ENCODE measurements at places on chromosomes 12 and 14.
A peak's percentile ranks its signal among the peaks of the same experiment; 100 is the strongest.

GRCh38 chr12:96514328-96514727, 25.0 kb downstream of the CFAP54 start:
- no peak for DNase-seq

GRCh38 chr12:66941150-66941549, 262.3 kb upstream of the GRIP1 start:
- DNase-seq = no peak

GRCh38 chr14:65661865-65662264, 249.3 kb downstream of the FUT8 start:
- DNase-seq = no peak

DNA sequence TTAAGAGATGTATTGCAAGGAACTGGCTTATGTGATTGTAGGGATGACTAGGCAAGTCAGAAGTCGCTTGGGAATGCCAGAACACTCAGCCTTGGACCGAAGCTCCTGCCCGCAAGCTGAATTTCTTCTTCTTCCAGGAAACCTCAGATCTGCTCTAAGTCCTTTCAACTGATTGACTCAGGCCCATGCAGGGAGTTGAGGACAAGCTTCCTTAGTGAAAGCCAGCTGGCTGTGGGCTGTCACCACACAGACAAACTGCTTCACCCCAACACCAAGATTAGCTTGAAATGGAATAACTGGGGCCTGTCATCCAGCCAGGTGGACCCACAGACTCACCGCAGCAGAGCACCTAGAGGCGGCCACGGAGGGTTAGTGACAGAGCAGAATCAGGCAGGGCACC, 24.7 kb downstream of the BDKRB2 start:
- no peak for DNase-seq

DNA sequence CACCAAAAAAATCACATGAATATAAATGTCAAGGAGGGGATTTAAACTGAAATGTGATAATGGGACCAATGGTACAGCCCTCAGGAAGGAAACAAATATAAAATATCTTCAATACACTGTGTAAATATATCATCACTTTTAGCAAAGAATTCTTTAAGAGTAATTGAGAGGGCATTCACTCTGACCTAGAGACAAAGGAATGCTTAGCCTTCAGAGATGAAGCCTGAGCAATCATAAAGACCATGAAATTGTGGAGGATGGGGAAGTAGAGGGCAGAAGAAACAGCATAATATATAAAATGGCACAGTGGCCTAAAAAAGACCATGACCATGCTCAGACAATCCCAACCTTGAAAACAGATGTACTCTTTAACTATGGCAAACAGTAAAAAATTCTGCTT, 20.4 kb downstream of the YAF2 start:
- no peak for DNase-seq

- no peak for DNase-seq
These were observed 612 bp upstream of the ZDHHC22 start for GRCh38 chr14:77142005-77142800.

DNA sequence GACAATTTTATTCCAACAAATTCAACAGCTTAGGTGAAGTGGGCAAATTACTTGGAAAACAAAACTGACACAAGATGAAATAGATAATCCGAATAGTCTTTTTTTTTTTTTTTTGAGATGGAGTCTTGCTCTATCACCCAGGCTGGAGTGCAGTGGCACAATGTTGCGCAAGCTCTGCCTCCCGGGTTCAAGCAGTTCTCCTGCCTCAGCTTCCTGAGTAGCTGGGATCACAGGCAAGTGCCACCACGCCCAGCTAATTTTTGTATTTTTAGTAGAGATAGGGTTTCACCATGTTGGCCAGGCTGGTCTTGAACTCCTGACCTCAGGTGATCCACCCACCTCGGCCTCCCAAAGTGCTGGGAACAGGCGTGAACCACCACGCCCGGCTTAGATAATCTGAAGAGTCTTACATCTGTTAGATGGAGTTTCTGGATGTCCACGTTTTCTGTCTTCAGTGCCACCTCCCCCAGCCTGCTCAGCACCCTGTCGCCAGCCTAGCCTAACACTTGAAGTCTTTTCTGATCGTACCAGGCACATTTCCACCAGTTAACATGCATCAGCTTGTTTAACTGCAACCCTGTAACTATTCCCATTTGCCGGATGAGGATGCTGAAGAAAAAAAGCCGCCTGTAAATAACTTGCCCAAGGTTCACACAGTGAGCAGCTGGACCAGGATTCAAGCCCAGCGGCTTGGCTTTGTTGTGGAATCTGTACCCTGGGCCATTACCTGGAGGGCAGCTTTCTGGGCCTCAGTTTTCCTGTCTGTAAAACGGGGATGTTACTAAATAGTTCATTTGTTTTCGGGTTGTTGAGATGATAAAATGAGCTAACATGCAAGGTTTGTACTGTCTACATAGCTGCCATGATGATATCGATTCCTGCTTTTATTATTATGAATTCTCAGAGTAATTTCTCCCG, 26.4 kb downstream of the FBRSL1 start:
- no peak for DNase-seq

- no peak for DNase-seq
These were observed 48.2 kb upstream of the FRMD6 start for GRCh38 chr14:51603495-51603894.

- no peak for DNase-seq
These were observed 101.8 kb downstream of the PHETA1 start for GRCh38 chr12:111267144-111267543.

- DNase-seq = no peak
These were observed 49.2 kb upstream of the PTHLH start for GRCh38 chr12:28021704-28022103.

DNA sequence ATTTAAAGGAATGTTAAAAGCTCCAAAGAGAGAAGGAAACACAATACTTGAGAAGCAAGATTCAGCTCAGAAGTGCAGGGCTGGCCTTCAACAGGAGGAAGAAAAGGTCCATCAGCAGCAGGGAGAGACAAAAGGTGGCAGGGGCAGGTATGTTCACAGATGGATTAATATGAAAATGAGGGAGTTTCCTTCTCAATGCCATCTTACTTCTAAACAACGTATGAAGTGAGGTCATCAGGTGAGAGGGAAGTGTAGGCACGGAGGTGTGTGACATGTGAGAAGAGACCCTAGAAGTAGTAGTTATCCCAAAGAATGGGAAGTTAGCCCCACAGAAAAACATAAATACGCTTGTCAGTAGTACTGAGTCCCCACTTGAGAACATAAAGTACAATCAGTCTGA, 122.5 kb downstream of the CCER1 start:
- DNase-seq = no peak

DNA sequence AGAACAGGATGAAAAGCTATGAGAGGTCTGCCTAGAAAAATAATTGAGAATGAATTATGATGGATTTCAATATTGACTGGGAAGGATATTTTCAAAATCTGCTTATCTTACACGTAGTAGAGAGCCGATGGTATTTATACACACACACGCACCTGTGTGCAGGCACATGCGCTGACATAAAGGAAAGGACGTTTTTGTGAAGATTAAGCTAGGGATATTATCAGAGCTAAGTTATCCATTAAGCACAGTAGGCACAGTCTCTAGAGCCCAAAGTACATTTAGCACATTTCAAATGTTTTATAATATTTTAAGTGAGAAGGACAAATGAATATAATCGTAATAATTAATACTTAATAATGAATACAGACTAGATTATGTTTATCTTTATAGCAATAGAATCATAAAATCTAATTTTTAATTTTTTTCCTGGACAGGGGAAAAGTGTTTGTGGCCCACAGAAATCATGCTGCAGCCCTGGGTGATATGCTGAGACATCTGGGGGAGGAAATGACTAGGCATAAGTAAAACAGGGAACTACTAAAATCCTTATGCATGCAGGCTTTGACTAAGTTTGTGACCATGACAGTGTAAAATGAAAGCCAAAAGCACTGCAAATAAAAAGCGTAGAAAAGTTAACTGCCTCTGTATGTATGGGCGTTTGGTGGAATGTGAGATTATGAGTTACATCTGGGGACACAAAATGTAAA, 146.1 kb downstream of the KITLG start:
- peak; percentile 22 for DNase-seq

- DNase-seq = no peak
These were observed 206.8 kb downstream of the NUAK1 start for GRCh38 chr12:105931762-105932570.

GRCh38 chr12:100445081-100445481, 28.6 kb upstream of the NR1H4 start:
- no peak for DNase-seq

- no peak for DNase-seq
These were observed 19.8 kb upstream of the SCARB1 start for GRCh38 chr12:124883263-124884130.

- DNase-seq = no peak
These were observed 1.5 kb upstream of the MSRB3 start for GRCh38 chr12:65276916-65277530.

- no peak for DNase-seq
These were observed 145.8 kb downstream of the TSPAN9 start for GRCh38 chr12:3222979-3223378.

- DNase-seq = peak; percentile 31
These were observed 3.8 kb upstream of the NUMB start for GRCh38 chr14:73462048-73462715.

- no peak for DNase-seq
These were observed 57.6 kb downstream of the PEBP1 start for GRCh38 chr12:118193477-118193876.

DNA sequence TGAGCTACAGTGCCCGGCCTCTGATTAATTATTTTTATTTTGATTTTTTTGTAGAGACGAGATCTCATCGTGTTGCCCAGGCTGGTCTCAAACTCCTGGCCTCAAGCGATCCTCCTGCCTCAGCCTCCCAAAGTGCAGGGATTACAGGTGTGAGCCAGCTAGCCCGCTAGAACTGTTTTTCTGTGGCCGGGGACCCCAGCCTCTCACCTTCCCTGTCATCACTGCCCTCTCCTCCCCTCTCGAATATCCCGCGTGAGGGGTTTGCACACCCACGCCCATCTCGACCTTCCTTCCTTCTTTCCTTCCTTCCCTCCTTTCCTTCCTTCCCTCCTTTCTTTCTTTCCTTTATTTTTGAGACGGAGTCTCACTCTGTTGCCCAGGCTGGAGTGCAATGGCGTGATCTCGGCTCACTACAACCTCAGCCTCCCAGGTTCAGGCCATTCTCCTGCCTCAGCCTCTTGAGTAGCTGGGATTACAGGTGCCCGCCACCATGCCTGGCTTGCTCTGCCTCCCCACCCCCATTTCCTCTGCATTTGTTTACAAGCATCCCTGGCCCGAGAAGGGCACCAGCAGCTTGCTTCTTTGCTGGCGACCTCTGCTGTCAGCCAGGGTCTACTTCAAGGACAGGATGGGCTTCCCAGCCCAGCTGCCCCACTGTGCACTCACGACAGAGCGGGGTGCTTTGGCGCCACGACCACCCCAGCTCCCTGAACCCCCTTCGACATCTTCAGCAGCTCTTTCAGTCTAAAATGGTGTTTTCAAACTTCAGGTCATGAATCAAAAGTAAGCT, 4.3 kb upstream of the TRAF3 start:
- no peak for DNase-seq

DNA sequence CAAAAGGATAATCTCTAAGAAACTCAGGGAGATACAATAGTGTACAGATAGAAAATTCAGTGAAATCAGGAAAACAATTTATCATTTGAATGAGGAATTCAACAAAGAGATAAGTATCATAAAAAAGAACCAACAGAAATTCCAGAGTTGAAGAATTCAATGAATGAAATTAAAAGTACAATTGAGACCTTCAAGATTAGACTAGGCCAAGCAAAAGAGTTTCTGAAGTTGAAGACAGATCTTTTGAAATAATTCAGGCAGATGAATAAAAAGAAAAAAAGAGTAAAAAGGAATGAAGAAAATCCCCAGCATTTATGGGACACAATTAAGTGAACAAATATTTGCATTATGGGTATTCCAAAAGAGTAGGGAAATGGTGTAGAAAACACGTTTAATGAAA, 412.6 kb downstream of the TMEM121 start:
- DNase-seq = no peak

DNA sequence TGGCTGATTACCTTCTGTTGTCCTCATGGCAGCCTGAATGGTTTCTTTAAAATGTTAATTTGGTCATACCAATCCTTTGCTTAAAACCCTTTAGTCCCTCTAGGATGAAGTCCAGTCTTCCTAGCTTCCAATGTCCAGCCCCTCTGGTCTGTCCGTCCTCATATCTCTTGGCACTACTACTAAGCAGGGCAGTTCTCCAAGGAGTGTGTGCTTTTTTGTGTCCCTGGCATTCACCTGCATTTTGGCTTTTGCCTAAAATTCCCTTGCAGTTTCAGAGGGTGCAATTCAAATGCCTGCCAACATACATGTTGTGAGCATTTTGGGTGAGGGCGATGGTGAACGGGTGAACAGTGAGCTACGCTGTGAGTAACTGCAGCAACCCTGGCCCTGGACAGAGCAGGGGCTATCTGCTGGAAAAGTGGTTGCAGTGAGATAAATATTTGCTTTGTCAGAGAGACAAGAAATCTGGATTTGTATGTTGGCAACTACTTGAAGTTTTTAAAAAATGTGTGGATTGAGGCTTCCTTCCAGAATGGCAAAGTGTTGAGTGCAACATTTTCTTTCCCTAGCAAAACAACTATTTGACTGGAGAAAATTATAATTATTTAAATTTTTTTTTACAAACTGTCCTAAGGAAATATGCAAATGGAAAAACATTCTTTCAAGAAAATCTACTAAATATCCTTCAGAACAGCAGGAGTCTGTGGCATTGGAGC, 14.6 kb downstream of the GALNT8 start:
- no peak for DNase-seq

GRCh38 chr14:99273766-99274345, 1.9 kb upstream of the BCL11B start:
- DNase-seq = no peak

GRCh38 chr14:74019408-74020137, 424 bp downstream of the BBOF1 start:
- DNase-seq = peak; percentile 24

- no peak for DNase-seq
These were observed 361.2 kb downstream of the ATP23 start for GRCh38 chr12:58302487-58303011.

DNA sequence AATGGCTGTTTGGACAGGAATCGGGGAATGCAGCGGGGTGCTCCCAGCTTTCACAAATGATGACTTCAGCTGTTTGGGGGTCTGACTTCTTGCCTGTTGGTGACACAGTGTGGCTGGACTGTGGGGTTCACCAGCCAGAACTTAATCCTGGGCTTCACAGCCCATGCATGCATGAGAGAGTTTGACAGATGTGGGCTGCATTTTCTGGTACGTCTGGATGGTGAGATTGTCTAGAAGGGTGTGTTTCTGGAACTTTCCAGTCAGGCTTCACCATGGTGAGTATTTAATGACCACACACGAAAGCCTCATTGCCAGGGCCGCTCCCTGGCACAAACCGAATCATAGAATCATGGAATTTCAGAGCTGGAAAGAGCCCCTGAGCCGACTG, 29.6 kb downstream of the CHST11 start:
- no peak for DNase-seq

DNA sequence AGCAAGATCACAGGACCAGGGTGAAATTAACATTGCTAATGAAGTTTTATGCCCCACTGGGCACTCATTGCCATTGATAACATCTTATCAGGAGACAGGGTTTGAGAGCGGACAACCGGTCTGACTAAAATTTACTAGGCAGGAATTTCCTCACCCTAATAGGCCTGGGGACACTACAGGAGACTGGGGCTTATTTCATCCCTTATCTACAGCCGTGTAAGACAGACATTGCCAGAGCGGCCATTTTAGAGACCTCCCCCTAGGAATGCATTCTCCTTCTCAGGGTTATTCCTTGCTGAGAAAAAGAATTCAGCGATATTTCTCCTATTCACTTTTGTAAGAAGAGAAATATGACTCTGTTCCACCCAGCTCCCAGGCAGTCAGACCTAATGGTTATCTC, 8.3 kb downstream of the OR4K17 start:
- no peak for DNase-seq

- DNase-seq = no peak
These were observed 13.9 kb upstream of the CLEC4E start for GRCh38 chr12:8554451-8555195.

Data from K562 (cell line).